ENCODE measurements at places on chromosomes 3 and 15. TPM values are rescaled to one million over a fixed set of nuclear protein-coding genes. Genes with fewer than 3 reads are reported as not detected.

Gene CATSPER2
- total RNA-seq: 1.2 TPM

GRCh38 chr3:121651684-121652083 is 9.0 kb downstream of the HCLS1 start:
- no peak for DNase-seq

GRCh38 chr15:56698270-56698669 is 35.0 kb downstream of the ZNF280D start:
- DNase-seq: no peak

GRCh38 chr15:29134641-29135308 is 134.8 kb downstream of the NSMCE3 start:
- no peak for DNase-seq

Gene PLEKHO2
- 20.1 TPM for total RNA-seq

Gene TLR9
- not detected for total RNA-seq

DNA sequence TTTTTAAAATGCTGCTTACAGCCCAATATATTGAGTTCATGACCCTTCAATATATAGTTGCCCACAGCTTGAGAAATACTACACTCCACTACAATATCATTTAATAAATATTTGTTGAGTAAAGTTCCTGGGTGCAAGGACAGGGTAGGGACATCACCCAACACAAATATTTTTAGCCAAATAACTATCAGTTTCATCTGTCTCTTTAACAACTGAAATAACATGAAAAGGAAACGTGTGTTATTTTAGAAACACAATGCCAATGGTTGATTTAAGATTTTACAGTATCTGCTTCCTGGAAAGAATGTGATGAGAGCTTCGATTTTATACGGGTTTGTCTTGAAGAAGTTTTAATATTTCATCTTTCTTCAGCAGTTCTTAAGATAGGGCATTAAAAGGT is 67.7 kb upstream of the CDV3 start:
- no peak for DNase-seq

Gene PCOLCE2
- 12.6 TPM for total RNA-seq

DNA sequence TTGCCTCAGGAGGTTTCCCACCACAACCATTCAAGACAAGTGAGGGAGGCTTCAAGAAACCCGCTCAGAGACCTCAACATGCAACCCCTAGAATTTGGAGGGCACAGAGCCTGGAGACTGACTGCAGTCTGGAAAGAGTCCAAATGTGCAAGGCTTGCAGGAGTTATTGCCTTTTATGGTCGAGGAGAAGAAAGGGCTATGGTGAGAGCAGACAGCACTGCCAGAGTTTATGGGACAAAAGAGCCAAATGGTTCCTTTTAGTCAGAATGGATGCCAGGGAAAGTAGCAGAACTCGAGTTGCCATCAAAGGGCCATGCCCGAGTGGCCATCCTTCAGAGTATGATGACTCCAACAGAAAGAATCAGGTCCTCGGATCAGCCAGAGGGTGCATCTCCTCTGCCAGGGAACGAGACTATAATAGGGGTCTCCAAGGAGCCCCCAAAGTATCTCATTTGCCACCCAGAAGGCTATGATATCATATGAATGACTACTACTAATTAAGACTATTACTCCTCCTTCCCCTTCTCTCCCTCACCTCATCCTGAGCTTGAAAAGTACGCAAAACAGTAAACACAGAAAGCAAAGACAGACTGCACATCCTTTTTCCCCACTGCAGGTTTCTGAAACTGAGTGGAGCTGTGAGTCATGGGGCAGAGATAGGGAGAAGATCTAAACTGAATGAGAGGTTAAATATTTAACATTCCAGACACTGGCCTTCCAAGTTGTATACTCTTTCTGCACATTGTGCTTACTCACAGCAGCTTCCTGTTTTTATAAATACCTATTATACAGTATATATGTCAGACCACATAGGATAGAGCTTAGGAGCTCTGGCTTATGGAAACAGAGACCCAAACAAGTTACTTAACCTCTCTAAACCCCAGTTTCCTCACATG is 33.9 kb upstream of the TMCO5A start:
- DNase-seq: no peak

- DNase-seq: no peak
Measured at GRCh38 chr3:13546667-13547171, 2.2 kb upstream of the FBLN2 start.

Gene CPNE9
- 4.4 TPM for total RNA-seq

Gene RTP4
- not detected for total RNA-seq

Measured in H1 (cell line).